CD4-positive, alpha-beta T cell treated with Interleukin-10 for 1 hour (primary cell): ENCODE measurements at places on chromosomes 7 and 10.

DNA sequence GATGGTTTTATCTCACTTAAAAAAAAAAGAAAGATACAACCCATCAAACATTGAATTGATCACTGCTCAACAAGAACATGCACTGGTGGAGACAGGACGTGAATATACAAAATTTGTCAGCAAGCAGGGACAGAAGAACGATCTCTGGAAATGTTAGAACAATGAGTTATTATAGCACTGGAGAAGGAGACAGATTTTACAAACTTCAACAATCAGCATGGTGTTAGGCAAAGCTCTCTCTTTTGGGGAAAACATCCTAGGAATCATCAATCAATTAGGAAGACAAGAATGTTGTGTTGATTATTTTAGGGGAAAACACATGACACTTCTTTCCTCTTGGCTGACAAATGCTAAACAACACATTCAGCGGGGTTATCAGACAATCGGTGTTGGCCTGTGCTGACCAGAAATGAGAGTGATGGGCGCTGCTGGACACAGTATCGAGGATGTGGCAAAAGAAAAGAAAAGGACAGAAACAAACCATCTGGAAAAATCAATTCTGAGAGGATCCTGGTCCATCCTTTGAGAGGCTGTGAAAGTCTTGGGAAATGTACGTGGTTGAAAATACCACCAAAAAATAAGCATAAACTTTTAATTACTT lies 103.9 kb downstream of the RAPGEF5 start:
- no peak for DNase-seq

GRCh38 chr10:43228783-43229207 lies 38.1 kb downstream of the RASGEF1A start:
- DNase-seq, result peak; percentile 10

DNA sequence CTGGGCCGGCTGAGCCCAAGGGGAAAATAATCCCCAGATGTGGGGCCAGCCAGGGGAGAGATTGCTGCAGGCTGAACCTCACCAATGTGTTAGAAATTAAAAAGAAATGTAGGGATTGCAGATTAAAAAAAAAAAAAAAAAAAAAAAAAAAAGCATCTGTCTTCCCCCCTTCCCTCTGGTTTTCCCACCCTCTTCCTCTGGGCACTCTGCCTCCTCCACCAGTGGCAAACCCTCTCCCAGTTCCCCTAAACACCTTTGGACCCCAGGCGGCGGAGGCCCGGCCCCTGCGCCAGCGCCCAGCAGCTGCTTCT lies 7.1 kb downstream of the MNX1 start:
- no peak for DNase-seq

GRCh38 chr7:37826825-37827224 lies 21.6 kb upstream of the NME8 start:
- DNase-seq, result no peak

DNA sequence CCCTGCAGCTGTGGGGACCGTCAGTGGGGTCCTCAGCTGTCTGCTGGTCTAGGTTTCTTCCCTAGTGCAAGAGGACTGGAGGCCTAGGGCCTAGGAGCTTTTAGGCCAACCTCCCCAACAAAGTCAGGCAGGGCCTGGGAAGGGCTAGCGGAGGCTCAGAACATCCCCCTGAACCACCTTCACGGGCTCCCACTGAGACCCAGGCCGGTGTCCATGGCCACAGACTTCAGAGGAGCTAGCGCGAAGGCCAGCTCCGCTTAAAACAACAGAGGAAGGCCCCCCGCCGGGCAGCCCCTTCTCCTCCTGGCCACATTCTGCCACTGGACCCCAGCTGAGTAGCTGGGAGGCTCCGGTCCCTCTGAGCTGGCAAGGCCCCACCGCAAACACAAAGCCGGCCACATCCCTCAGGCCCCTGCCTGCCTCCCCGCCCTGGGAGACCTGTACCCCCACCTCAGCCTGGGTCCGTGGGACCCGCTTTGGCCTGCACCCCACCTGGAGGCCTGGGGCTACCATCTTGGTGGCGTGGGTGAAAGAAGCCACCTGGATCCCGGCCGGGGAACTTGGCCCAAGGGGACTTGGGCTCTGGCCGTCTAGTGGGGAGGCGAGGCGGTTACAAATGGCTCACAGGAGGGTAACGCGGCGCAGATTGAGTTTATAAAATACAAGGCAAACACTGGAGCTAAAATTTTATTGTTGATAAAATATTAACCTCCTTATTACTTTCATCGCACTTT lies 5.4 kb upstream of the UNCX start:
- DNase-seq, result no peak

DNA sequence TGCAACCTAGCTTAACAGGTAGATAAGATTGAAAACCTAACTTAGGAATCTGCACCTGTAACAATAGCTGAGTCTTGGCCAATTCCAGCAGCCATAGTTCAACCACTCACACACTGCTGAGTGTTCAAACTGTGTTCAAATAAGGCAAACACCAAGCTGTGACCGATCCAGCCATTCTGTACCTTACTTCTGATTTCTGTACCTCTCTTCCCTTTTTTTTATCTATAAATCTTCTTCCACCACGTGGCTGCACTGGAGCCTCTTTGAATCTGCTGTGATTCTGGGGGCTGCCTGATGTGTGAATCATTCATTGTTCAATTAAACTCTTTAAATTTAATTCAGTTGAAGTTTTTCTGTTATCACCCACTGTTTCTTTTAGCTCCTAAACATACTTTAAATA lies 15.7 kb upstream of the FOXL3 start:
- DNase-seq, result no peak

DNA sequence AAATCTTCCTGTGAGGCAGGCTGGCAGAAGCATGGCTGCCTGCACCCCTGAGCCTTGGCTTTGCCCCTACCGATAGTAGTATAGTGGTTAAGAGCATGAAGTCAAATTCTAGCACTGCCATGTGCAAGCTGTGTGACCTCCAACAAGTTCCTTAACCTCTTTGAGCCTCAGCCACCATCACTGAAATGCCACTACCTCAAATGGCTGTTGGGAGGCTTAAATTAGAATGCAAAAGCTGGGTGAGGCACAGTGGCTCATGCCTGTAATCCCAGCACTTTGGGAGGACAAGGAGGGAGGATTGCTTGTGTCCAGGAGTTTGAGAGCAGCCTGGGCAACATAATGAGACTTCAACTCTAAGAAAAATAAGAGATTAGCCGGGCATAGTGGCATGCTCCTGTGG lies 8.4 kb downstream of the SFRP5 start:
- no peak for DNase-seq

- DNase-seq, result no peak
Measured at GRCh38 chr7:47605816-47606575, 24.1 kb upstream of the TNS3 start.

- DNase-seq, result no peak
Measured at GRCh38 chr7:30997316-30997715, 33.6 kb downstream of the GHRHR start.

- DNase-seq, result no peak
Measured at GRCh38 chr7:148397551-148397950, 193.0 kb upstream of the C7orf33 start.

DNA sequence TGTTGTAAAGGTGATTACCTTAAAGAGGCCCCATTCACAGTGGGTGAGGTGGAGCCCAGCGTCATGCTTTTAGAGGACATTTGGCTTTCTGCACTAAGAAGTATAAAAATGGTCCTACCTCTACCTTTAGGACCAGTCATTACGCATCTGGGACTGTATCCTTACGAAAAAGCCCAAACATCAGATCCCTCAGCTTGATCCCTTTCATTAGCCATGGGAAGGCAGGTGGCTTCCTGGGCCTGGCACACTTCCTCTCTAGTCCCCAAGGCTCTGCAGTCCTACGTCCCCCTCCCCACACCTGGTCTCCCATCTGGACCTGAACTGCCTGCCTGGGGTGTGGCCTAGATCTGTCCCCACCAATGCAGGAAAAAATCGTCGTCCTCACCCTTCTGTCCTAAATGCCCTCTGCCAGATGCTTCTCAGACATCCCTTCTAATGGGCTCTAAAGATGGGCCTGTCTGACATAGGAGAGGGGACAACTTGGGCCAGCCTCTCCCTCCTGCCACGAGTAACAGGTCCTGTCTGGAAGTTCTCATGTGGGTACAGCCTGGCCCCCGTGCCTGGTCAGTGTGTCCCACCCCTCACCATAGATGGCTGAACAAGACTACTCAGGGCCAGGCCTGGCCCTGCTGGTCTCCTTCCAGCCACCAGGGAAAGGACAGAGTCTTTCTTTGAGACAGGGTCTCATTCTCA lies 11.8 kb upstream of the SLC18A3 start:
- DNase-seq, result no peak

GRCh38 chr7:150378115-150378852 lies 846 bp upstream of the ZNF775 start:
- DNase-seq, result peak; percentile 62

DNA sequence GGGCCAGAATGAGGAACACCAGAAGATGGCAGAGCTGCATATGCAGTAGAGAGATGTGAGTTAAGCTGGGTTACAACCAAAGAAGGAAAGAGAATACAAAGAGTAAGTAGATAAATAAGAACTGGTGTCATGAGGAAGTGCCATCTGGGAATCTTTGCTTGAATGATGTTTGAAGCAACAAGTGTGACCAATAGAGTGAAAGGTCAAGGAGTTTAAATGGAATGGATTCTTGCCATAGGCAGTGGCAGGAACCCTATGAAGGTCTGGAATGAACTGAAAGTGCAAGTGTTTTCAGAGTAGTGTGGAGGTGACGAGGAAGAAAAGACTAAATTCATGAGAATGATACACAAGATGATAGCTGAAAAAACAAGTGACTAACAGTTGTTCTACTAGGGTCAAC lies 21.6 kb downstream of the MEST start:
- DNase-seq, result no peak

GRCh38 chr7:73512018-73512780 lies 9.9 kb downstream of the BAZ1B start:
- DNase-seq, result no peak

DNA sequence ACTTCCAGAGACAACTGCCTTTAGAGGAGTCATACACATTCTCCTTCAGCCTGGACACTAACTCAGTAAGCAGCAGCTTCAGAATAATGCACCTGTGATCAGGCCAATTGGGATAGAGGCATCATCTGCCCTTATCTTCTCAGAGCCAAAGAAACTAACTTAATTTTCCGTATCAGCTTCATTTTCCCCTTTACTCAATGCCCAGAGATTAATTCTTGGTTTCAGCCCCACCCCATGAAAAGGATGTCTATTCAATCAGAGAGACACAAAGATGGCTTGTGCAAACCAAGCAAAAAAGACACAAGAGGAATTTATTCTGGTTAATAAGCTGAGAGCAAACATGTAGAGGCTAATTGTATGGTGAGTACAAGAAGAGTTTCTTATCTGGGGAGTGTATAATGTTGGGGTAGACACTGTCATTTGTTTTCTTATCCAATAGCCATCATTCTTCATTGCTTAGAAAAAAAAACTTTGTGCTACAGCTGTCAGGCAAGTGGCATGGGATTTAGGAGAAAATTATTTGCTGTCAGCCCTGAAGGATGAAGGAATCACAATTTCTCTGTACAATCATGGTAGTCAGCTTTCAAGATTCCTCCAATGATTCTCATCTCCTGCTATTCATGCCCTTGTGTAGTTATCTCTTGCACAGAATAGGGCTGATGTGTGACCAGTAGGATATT lies 38.7 kb upstream of the CCSER2 start:
- DNase-seq, result no peak

GRCh38 chr7:78444267-78444666 lies 645.7 kb downstream of the PHTF2 start:
- no peak for DNase-seq

- DNase-seq, result no peak
Measured at GRCh38 chr7:20454202-20454601, 123.5 kb downstream of the ITGB8 start.

DNA sequence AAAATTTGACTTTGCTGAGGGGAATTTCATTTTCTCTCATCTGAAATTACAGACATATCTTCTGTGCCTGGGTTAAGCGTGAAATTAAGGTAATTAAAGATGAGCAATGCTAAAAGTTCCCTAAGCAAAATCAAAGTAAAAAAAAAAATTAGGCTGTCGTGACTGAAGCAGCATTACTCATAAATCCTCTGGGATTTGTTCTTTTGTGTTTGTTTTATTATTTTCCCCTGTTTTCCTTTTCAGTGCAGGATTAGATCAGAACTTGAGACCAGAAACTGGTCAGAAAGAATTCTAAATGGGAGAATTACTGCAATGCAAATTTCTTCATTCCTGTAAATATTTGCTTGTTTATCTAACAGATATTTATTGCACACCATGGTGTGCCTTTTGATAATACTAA lies 141.4 kb upstream of the BET1 start:
- no peak for DNase-seq

DNA sequence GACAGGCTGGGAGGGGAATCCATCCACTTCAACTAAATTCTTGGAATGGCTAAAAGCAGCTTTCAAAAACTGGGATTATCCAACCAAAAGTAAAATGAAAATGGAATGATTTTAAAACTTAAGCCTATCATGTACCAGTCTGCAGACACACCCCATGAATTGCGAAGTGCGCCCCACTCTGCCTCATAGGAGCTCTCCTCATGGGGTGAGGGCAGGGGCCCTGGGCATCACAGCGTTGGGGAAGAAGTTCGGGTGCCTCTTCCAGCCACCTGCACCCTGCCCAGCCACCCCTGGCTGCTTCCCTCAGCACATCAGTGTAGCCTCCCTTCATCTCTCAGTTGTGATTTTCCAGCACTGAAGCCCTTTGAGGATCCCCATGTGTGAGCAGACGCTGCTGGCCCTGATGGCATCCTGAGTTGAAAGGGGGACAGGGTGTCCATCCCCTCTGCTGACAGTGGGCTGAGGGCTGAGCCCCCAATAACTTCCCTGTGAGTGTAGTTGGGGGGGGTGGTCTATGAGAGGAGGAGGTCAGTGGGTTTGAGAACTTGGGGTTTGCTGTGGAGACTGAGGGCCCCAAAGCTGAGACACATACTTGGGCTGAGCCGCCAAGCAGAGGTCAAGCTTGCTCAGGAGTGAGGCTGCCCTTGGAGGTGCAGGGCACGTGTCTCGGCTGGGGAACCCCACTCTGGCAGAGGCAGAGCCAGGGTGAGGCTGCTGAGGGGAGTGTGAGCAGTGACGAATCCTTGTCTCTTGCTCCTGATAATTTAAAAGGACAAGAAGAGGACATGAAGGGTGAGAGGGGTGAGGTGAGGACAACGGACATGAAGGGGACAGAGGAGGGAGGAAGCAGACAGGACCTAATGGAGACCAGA lies 542.1 kb downstream of the TCERG1L start:
- DNase-seq, result no peak

DNA sequence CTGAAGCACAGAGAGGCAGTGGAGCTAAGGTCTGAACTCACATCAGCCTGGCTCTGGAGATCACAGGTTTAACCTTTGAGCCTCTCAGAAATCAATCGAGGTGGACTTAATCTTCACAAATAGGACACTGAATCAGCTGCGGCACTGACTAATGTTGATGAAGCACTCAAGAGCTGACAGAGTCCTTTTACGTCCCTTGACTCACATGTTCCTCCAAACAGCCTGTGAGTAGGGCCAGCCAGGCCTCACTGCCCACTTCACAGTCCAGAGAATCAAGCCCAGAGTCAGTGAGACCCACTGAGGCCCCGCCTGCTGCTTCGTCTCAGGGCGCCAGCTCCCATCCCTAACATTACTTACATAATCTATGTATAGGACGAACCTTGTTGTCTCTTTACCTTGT lies 63.1 kb downstream of the TNS3 start:
- no peak for DNase-seq
